GM12878 (cell line): ENCODE measurements at places on chromosomes 13 and 19.

GRCh38 chr19:14408491-14409145, 10.5 kb downstream of the DDX39A start:
- no peak for DNase-seq

GRCh38 chr19:9622531-9622930, 1.5 kb upstream of the ZNF561 start:
- DNase-seq, result no peak

DNA sequence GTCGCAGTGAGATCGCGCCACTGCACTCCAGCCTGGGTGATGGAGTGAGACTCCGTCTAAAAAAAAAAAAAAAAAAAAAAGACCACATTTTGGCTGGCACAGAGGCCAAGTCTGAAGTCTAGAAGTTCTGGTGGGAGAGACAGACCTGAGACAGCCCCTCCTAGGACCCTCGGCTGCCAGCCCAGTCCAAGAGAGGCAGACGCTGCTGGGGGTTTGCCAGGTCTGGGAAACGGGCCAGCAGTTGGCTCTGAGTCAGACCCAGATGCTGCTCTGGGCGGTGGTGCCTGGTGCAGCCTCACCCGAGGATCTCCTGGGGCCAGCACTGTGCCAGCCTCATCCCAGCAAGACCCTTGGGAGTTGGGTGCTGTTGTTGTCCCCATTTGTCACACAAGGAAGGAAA, 5.8 kb downstream of the FCHO1 start:
- DNase-seq, result no peak

- no peak for DNase-seq
Observed at GRCh38 chr19:4922530-4923275, 13.4 kb downstream of the UHRF1 start.

DNA sequence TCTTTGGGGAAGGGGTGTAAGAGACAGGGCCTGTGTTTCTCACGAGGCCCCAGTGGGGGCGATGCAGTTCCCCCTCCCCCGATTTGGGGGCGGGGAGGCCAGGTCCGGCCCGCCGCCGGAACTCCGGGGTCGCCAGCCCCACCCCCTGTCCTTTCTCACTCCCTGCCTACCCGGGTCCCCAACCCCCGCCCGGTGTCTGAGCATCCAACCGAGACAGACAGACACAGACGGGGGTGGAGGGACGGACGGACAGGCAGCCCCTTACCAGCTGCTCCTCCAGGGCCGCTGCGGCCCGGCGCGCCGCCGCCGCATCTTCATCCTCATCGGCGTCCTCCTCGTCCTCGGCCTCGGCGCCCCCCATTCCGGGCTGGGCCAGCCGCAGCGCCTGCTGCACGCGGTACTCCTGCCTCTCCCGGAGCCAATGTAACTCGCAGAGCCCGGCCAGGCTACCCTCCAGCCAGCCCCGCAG, 397 bp downstream of the DACT3 start:
- no peak for DNase-seq

GRCh38 chr19:43820098-43820883, 6.8 kb upstream of the ZNF283 start:
- DNase-seq, result no peak

- DNase-seq, result no peak
Observed at GRCh38 chr13:81153478-81153877, 812.6 kb upstream of the SPRY2 start.

GRCh38 chr13:24307211-24308067, 1.9 kb upstream of the C1QTNF9 start:
- no peak for DNase-seq

DNA sequence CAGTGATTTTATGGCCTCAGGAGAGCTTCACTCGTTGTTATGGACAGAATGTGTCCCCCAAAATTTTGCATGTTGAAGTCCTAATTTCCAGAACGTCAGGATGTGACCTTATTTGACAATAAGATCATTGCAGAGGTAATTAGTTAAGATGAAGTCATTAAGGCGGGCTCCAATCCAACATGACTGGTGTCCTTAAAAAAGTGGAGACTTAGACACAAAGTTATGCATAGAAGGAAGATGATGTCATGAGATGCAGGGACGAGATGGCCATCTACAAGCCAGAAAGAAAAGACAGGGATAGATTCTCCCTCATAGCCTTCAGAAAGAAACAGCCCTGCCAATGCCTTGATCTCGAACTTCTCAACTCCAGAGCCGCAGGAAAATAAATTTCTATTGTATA, 25.8 kb upstream of the SPATA13 start:
- no peak for DNase-seq

GRCh38 chr13:95146486-95146885, 154.8 kb downstream of the ABCC4 start:
- DNase-seq, result no peak

- DNase-seq, result no peak
Observed at GRCh38 chr13:100088273-100088643, 635 bp upstream of the PCCA start.

- DNase-seq, result no peak
Observed at GRCh38 chr13:86986448-86986847, 684.7 kb upstream of the SLITRK5 start.

DNA sequence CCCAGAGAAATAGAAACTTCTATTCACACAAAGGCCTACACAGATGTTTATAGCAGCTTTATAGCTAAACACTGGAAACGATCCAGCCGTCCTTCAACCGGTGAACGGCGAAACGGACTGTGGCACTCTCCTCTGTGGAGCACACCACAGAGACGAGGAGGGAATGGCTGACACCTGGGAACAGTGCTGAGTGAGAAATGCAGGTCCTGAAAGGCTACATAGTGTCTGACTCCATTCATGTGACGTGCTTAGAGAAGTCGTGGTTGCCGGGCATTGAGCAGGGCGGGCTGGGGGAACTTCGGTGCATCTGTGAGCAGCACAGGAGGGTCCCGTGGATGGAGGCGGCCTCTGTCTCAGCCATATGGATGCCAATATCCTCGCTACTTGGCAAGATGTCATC, 3.1 kb upstream of the GRK1 start:
- DNase-seq, result no peak

DNA sequence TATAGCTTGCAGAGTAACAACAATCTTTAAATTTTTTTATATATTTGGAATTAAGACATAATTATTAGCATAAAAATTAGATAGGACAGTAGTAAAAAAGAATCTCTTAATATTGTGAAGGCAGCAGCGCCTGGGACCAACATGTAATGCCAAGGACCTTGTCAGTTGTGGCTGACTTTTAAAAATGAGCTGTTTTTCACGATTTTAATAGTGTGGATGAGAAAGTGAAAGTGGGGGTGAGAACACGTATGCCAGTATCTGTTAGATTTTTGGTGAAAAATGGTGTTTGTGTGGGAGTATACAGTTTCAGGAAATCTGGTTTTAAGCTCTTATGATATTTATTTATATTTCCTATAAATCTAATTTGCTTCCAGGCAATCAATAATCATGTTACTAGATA, 125.2 kb downstream of the LMO7 start:
- DNase-seq, result peak; percentile 25

DNA sequence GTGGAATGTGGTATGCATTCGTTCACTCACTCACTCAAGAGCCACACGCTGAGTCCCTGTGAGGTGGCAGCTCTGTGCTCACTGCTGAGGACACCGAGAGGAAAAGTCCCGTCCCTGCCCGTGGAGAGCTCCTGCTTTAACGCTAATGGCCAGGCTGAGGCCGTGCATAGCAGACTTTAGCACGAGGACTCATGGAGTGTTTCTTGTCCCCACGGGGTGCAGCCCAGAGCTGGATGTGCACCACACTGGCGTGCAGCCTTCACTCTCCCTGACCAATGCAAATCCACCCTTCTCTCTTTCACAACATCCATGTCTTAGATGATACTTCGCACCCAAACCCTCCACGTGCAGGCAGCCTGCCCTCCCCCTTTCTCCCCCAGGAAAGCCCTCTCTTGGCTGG, 159.6 kb upstream of the ZNF536 start:
- no peak for DNase-seq

DNA sequence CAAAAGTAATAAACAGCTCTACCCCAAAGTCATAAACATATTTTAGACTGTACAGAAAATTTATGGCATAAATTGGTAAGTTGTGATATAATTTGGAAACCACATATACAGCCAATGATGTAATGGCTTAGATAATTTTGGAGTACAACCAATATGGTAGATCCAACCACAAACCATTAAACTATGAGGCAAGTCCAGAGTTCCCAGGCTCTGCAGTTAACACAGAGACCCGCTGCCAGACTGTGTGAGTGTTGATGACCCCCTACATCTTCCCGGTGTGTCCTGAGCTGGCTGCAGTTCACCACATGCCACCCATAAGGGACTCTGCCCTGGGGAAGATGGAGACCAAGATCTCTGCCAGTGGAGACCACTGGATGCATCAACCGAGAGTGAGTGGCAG, 9.9 kb upstream of the SERPINE3 start:
- no peak for DNase-seq

DNA sequence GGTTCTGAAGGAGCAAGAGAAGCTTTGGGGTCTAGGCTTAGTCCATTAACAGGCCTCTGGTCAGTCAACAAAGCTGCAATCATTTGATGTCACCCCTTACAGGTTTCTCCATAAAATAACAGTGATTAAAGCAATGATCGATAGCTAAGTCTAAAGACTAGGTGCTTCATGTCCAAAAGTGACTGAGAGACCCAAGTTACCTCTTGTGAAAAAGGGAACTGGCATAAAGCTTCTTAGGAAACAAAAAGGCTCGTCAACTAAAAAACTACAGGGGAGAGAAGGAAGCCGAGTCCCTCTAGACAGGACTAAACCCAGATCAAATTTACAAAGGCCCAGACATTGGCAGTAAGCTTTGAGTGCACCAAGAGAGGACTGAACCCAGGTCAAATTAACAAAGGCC, 2.2 kb downstream of the DCUN1D2 start:
- DNase-seq, result no peak

DNA sequence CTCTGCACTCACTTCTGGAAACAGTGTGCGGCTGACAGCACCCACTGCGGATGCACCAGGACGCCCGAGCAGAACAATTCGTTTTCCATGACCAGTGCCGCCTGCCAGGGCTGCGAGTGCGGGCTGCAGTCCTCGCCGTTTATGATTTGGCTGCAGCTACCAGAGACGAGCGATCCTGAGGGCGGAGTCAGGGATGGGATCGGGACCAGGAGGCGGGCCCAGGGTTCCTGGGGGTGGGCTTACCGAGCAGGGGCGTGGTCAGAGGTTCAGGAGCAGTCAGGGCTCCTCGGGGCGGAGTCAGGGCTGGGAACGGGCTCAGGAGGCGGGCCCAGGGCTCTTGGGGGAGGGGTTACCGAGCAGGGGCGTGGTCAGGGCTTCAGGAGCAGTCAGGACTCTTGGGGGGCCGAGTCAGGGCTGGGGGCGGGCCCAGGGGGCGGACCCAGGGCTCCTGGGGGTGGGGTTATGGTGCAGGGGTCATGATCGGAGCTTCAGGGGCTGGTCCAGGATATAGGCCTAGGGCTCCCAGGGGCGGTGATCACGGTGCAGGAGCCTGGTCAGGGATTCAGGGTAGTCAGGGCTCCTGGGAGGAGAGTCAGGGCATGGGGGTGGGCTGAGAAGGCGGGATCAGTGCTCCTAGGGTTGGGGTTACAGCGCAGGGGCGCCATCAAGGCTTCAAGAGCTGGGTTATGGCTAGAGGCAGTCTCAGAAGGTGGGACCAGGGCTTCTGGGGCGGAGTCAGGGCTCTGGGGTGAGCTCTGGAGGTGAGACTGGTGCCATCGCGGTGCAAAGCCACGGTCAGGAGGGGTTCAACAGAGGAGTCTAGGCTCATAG, 1.7 kb downstream of the KLK4 start:
- no peak for DNase-seq

GRCh38 chr13:84923831-84924230, 875.4 kb downstream of the SLITRK6 start:
- DNase-seq, result no peak

DNA sequence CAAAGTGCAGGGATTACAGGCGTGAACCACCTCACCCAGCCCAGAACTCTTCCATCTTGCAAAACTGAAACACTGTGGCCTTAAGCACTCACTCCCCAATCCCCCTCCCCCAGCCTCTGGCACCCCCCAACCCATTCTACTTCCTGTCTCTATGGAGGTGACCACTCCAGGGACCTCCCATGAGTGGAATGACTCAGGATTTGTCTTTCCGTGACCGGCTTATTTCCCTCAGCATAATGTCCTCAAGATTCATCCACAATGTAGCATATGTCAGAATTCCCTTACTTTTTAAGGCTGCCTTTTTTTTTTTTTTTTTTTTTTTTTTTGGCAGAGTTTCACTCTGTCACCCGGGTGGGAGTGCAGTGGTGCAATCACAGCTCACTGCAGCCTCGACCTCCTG, 3.6 kb upstream of the F2RL3 start:
- no peak for DNase-seq

- DNase-seq, result no peak
Observed at GRCh38 chr13:113074876-113075275, 30.7 kb upstream of the F7 start.

DNA sequence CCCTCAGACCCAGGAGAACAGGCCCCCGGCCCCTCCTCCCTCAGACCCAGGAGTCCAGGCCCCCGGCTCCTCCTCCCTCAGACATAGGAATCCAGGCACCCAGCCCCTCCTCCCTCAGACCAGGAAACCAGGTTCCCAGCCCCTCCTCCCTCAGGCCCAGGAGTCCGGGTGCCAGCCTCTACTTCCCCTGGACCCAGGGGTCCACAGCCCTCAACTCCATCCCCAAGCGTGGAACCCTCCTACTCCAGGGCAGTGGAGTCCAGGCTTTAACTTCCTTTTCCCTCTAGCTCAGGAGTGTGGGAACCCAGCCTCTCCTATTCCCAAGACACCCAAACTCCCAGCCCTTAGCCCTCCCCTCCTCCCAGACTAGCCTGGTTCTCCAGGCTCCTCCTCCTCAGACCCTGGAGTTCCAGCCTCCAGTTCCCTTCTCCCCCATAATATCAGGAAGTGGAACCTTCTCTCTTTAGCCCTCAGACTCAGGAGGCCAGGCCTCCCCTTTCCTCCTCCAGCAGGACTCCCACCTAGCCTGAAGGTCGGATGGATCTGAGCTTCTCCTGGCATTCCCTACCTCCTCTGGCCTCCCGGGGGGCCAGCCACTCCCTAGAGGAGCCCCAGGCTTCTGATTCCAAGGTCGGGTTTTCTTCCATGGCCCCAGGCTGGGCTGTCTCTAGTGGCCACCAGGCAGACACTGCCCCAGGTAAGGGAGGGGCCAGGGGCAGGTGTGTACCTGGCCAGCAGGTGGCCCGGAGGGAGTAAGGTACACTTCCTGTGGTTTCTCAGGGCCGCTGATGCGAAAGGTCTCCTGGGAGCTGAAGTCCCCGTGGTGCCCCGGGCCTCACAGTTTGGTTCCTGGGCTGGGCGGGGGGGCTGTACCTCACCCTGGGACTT, at the start of gene TMC4:
Gene TMC4, minus strand, starts transcription at position 690 of the 888 bp plus-strand sequence. Its CDS starts 43 bp downstream, at position 647.
- no peak for DNase-seq

GRCh38 chr19:33662391-33663092, 40.8 kb downstream of the CHST8 start:
- no peak for DNase-seq

GRCh38 chr13:100378533-100378932, 210.1 kb downstream of the GGACT start:
- no peak for DNase-seq

GRCh38 chr13:29907670-29908069, 57.3 kb upstream of the UBL3 start:
- DNase-seq, result no peak

- no peak for DNase-seq
Observed at GRCh38 chr13:72386138-72386684, 341.2 kb downstream of the MZT1 start.
